ENCODE measurements at places on chromosomes 16 and 17.

DNA sequence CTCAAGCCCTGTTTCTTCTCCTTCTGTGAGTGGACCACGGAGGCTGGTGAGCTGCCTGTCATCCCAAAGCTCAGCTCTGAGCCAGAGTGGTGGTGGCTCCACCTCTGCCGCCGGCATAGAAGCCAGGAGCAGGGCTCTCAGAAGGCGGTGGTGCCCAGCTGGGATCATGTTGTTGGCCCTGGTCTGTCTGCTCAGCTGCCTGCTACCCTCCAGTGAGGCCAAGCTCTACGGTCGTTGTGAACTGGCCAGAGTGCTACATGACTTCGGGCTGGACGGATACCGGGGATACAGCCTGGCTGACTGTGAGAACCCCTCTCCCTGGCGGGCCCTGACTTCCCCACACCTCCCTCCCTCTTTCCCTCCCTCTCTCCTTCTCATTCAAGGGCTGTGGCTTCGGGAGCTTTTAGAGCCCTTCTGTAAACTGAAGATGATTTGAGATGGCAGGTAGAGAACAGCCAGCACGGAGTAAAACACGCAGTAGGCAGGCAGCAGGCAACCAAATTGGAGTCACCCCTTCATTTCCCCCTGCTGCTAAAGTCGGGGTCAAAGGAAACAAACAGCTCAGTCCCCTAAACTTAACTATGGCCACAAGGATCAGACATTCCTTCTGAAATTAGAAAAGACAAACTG is 3.9 kb downstream of the SPACA3 start:
- peaks cover 8% of the 10 kb centered on the region for H3K4me1 ChIP-seq
- H3K4me3 ChIP-seq, result no peak overlapping the region
- H3K27ac ChIP-seq, result no peak overlapping the region
- no peak for DNase-seq

DNA sequence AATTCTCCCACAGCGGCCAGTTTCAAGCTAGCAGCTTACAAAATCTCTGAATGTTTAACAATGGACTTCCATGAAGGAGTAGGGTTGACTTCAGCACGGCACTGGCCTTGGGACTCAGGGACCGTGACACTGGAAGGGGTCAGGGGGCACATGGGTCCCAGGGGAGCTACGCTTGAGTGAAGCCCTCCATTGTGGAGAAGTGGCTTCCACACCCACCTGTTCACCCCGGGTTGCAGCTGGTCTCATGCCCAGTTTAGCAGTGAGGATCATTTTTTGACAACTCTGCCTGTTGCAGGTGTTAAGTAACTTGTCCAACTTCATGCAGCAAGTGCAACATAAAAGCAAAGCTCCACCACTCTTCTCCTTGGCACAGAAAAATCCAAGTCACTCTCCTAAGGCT is 510.2 kb downstream of the CDH13 start:
- H3K36me3 ChIP-seq, result no peaks in the 10 kb centered on the region
- no peak for DNase-seq
- peak overlapping the region; percentile 26 for H3K4me3 ChIP-seq

DNA sequence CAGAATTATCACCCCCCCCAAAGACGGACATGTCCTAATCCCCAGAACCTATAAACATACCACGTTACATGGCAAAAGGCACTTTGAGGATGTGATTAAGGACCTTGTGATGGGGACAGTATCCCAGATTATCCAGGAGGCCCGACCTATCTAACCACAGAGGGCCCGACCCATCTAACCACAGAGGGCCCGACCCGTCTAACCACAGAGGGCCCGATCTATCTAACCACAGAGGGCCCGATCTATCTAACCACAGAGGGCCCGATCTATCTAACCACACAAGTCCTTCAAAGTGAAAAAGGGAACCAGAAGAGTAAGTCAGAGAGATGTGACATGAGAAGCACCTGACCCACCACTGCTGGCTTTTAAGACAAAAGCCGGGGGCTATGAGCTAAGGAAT is 56.8 kb downstream of the ANKFY1 start:
- peaks cover 44% of the 10 kb centered on the region for H3K36me3 ChIP-seq
- no peak overlapping the region for H3K27ac ChIP-seq
- peaks cover 10% of the 10 kb centered on the region for H3K4me1 ChIP-seq
- no peak overlapping the region for H3K4me3 ChIP-seq
- DNase-seq, result no peak

DNA sequence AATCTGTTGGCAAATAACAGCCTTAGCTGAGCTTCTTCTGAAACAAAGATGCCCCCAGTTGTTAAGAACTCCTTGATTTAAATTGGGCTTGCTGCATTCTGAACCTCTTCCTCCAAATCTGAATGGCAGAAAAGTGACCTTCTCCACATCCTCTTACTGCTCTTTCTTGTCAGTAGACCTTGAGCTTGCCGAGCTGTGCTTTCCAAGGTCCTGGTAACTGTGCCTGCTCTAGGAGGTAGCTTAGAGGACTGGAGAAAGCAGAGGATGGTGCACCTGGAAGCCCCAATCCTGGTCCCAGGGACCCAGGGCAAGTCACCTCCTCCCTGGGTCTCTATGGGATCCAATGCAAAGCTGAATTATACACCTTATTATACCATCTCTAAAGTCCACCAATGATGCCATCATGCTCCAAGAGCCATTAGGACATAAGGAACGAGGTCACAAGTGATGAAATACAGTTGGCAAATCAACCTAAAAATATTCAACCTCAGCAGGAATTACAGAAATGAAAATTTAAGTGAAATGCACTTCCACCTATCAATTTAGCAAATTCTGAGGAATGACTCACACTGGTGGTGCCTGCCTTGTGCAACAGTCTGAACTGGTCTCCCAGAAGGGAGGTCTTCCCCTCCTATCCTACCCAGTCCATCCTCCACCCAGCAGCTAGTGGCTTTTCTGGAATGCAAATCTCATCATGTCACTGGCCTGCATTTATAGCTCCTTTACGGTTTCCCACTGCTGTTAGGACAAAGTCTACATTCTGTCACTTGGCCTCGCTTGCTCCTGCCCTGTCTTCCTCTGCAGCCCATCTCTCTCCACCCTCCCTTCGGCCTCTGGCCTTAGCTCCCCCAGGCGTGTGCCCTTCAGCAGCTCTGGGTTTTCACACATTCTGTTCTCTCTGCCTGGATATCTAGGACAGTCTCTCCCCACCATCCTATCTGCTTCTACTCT is 36.6 kb downstream of the TOM1L2 start:
- DNase-seq, result peak; percentile 83
- H3K27me3 ChIP-seq, result no peaks in the 10 kb centered on the region
- H3K4me3 ChIP-seq, result no peak overlapping the region
- H3K27ac ChIP-seq, result no peak overlapping the region
- peaks cover 61% of the 10 kb centered on the region for H3K4me1 ChIP-seq

GRCh38 chr16:16021988-16022682 is 72.7 kb downstream of the ABCC1 start:
- H3K4me3 ChIP-seq, result no peak overlapping the region
- peaks cover 35% of the 10 kb centered on the region for H3K4me1 ChIP-seq
- H3K27me3 ChIP-seq, result no peaks in the 10 kb centered on the region
- peaks cover 3% of the 10 kb centered on the region for H3K36me3 ChIP-seq

- peaks cover 26% of the 10 kb centered on the region for H3K4me1 ChIP-seq
- no peak overlapping the region for H3K4me3 ChIP-seq
- peaks cover 11% of the 10 kb centered on the region for H3K27me3 ChIP-seq
- no peaks in the 10 kb centered on the region for H3K36me3 ChIP-seq
- no peak for DNase-seq
Measured at GRCh38 chr16:89600956-89601355, 12.5 kb upstream of the DPEP1 start.

DNA sequence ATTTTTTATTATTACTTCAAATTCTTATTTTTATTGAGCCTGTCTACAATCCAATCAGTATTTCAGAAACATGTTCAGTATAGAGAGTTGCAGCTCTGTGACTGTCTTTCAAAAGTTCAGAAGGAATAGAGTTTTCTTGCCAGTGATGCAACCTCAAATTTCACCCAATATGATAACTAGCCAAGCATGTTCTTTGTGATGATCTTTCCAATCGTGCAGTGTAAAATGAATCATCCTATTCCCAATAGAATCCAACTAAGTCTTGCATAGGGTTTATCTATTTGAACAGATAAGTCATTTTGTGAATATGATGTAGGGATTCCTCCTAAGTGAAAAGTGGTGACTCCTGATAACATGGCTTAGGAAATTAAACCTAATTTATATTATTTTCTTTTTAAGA is 937.8 kb downstream of the KCNJ2 start:
- H3K4me1 ChIP-seq, result peaks cover 3% of the 10 kb centered on the region
- H3K27ac ChIP-seq, result no peak overlapping the region
- H3K4me3 ChIP-seq, result no peak overlapping the region
- no peaks in the 10 kb centered on the region for H3K27me3 ChIP-seq
- no peak for DNase-seq

GRCh38 chr17:8464941-8465340 is 29.3 kb downstream of the NDEL1 start:
- no peaks in the 10 kb centered on the region for H3K27me3 ChIP-seq
- H3K36me3 ChIP-seq, result peaks cover 75% of the 10 kb centered on the region
- H3K4me1 ChIP-seq, result peaks cover 47% of the 10 kb centered on the region
- peak overlapping the region; percentile 65 for H3K27ac ChIP-seq

DNA sequence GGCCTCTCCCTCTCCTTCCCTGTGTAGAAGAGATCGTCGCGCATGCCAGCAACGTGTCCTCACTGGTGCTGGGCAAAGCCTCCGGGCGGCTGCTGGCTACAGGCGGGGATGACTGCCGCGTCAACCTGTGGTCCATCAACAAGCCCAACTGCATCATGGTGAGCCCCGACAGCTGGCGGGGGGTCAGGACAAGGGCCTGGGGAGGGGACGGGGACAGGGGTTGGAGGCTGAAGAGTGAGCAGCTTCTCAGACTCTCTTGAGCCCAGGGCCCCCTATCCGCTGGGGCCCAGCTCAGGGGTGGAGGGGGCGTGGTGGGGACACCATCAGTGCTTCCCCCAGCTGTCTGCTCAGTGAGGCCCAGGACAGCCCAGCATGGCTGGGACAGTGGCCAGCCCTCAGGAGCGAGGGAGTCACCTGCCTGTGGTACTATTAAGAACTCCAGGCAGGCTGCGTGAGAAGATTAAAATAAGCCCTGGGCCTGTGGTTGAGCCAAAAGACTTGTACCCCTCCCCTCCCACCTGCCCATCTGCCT is 6.2 kb downstream of the KATNB1 start:
- H3K27ac ChIP-seq, result peak overlapping the region; percentile 39
- no peak overlapping the region for H3K4me3 ChIP-seq
- H3K4me1 ChIP-seq, result peaks cover 52% of the 10 kb centered on the region
- no peaks in the 10 kb centered on the region for H3K27me3 ChIP-seq

GRCh38 chr17:75019710-75020109 is 7.2 kb downstream of the MRPL58 start:
- no peak overlapping the region for H3K27ac ChIP-seq
- no peak overlapping the region for H3K4me3 ChIP-seq
- peaks cover 55% of the 10 kb centered on the region for H3K36me3 ChIP-seq

GRCh38 chr17:3974138-3974687 is 10.0 kb upstream of the ATP2A3 start:
- H3K27me3 ChIP-seq, result peaks cover 3% of the 10 kb centered on the region
- peak; percentile 49 for DNase-seq
- H3K27ac ChIP-seq, result no peak overlapping the region
- no peaks in the 10 kb centered on the region for H3K36me3 ChIP-seq
- no peak overlapping the region for H3K4me3 ChIP-seq

DNA sequence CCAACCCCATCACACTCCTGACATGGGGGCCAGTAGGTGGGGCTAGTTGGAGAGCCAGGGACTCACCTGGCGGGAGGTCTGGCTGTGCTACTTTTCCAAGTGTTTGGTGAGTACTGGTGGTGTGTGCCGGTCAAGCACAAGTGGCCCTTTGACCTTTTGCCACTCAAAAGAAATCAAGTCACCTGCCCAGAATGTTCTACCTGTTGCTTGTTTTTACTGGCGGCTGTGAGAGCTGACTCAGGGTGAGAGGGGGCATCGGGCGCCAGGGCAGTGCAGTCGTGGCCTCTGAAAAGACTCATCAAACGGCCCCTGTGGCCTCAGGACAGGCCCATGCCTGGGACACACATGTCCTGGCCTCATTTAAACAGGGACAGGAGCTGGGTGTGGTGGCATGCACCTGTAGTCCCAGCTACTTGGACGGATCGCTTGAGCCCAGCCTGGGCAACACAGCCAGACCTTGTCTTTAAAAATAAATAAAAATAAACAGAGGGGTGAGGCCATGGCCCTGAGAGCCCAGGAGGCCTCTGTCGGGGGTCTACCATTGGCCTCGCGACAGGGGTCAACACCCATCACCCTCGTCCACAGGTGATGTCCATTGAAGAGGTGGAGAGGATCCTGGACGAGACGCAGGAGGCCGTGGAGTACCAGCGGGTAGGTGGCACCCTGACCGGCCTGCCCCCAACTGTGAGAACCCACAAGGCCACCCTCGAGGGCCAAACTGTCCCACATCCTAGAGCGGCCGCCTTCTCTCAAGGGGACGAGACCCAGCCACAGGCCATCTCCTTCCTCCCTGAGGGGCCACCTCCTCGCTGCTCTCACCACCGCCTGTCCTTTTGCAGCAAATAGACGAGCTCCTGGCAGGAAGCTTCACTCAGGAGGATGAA is 5.0 kb downstream of the CHMP6 start:
- no peak overlapping the region for H3K4me3 ChIP-seq

- peaks cover 8% of the 10 kb centered on the region for H3K4me1 ChIP-seq
- peak overlapping the region; percentile 10 for H3K27ac ChIP-seq
- no peak overlapping the region for H3K4me3 ChIP-seq
- no peaks in the 10 kb centered on the region for H3K27me3 ChIP-seq
- no peak for DNase-seq
Measured at GRCh38 chr17:30517786-30518185, 40.6 kb downstream of the GOSR1 start.

DNA sequence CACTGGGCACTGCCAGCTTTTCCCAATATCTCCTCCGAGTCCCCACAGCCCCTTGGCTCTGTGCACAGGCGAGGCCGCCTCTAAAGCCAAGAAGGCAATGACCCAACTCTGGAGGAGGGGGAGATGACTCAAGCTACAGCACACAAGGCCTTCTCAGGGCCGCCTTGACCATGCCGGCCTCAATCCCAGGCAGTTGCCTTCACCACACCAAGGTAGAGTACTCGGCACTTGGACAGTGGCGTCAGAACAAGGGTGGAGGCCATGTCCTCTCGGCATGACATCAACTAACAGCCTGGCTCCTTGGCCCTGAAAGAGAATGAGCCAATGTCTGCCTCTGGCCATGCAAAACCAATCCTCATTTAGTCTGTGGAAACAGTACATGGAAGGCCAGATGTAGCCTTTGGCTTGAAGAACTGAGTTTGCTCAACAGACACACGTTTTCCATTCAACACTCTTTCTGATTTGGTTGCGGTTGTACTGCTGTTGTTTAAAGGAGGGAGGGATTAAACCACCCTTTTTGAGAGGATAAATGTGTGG is 139.6 kb downstream of the XYLT1 start:
- DNase-seq, result peak; percentile 86
- H3K4me1 ChIP-seq, result peaks cover 16% of the 10 kb centered on the region
- peak overlapping the region; percentile 53 for H3K27ac ChIP-seq
- H3K27me3 ChIP-seq, result no peaks in the 10 kb centered on the region

Data from suprapubic skin (tissue), 4 donors.